GDM1 (cell line): ENCODE measurements at places on chromosomes 2 and 18.

DNA sequence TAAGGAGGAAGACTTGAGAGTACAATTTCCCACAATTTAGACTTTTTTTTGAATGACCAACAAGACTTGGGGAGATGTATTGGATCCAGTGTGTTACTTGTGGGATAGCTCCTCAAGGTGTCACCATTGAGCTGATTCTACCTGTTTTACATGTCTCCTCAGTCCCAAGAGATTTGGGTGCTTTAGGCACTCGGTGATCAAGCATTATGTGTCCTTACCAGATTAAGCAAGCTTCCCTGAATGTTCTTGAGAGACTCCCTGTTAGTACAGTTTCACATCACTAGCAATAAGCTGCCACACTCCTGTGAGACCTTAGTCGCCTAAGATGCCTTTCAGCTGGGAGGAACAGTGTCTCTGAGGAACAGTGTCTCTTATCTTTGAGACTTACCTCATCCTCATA lies 384.3 kb upstream of the SYT4 start:
- no peak for DNase-seq

DNA sequence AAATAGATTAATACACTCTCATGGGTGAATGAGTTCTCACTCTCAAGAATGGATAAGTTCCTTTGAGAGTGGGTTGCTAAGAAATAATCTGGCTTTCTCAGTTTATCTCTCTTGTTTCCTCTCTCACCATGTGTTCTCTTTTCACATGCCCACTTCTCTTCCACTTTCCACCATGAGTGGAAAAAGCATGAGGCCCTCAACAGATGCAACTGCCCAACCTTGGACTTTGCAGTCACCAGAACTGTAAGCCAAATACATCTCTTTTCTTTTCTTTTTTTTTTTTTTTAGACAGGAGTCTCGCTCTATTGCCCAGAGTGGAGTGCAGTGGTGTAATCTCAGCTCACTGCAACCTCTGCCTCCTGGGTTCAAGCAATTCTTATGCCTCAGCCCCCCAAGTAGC lies 18.1 kb upstream of the ETAA1 start:
- DNase-seq = no peak

DNA sequence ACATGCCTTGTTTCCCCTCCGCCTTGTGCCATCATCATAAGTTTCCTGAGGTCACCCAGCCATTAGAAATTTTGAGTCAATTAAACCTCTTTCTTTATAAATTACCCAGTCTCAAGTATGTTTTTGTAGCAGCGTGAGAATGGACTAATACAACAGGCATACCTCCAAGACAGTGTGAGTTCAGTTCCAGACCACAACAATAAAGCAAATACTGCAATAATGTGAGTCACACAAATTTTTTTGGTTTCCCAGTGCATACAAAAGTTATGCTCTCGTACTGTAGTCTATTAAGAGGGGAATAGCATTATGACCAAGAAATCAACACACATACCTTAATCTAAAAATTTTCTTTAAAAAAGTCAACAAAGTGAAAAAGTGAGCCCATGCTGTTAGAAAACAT lies 217.2 kb downstream of the NR4A2 start:
- DNase-seq = no peak

DNA sequence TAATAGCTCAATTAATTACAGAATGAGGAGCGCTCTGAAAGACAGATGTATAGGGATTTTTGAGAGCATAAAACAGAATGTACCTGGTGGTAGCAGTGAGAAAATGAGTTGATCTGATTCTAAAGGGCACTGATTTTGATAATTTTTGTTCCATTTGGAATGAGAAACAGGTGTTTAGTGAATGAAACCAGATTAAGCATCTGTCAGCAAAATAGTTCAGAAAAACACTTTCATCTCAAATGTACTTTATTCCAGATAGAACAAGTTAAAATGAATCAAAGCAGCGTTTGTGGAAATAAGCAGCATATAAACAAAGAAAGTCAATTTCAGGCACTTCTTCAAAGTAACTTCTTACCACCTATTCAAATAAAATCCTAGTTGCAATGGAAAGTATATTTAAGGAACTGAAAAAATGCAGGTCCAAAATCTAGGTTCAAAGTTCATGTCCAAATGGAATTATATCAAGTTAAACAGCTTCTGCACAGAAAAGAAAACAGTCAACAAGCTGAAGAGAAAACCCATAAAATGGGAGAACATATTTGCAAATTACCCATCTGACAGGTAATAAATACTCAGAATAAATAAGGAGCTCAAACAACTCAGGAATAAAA lies 11.9 kb upstream of the REG3A start:
- DNase-seq = no peak
